ENCODE measurements at places on chromosomes 3 and 15. TPM values are rescaled to one million over a fixed set of nuclear protein-coding genes. Genes with fewer than 3 reads are reported as not detected.

DHX36 gene
- total RNA-seq, result 27.1 TPM

GOLGA8K gene
- total RNA-seq, result not detected

SERINC4 gene
- total RNA-seq, result not detected

CLDN1 gene
- total RNA-seq, result 4.7 TPM

MESP1 gene
- total RNA-seq, result under 0.01 TPM

FRMD5 gene
- total RNA-seq, result 5.4 TPM

PLOD2 gene
- total RNA-seq, result 117 TPM

CPNE4 gene
- not detected for total RNA-seq

CXCR6 gene
- total RNA-seq, result under 0.01 TPM

DGKG gene
- total RNA-seq, result 2.5 TPM

SYNPR gene
- total RNA-seq, result not detected

TEX55 gene
- total RNA-seq, result not detected

FANCD2 gene
- 19.7 TPM for total RNA-seq

PIF1 gene
- total RNA-seq, result 5.3 TPM

PAQR9 gene
- total RNA-seq, result not detected

ITIH4 gene
- total RNA-seq, result 0.28 TPM

UPK1B gene
- 0.28 TPM for total RNA-seq

ABI3BP gene
- total RNA-seq, result 4.2 TPM

All from IMR-90 (cell line).